ENCODE measurements at places on chromosomes 3 and 15.

DNA sequence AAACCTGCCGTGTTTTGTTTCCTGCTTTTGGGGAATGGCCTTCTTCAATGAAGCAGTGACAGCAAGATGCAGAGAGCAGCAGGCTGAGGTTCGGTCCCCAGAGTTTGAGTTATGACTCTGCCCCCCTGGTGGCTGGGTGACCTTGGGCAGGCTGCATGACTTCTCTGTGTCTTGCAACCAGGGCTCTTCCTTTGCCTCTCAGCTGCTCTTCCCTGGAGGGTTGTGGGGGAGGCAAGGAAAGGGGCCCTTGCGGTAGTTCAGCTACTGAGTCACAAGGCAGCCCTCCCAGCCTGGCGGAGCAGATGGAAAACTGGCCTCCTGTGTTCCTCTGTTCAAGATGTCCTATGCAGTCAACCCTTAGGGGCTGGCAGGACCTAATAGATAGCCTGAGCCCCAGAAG lies 17.1 kb downstream of the CTXND1 start:
- DNase-seq = peak; percentile 36

GRCh38 chr3:186882881-186883685 lies 40.6 kb downstream of the ADIPOQ start:
- DNase-seq = peak; percentile 89

- DNase-seq = no peak
These were observed 203.8 kb upstream of the SEMA6D start for GRCh38 chr15:47513471-47513870.

DNA sequence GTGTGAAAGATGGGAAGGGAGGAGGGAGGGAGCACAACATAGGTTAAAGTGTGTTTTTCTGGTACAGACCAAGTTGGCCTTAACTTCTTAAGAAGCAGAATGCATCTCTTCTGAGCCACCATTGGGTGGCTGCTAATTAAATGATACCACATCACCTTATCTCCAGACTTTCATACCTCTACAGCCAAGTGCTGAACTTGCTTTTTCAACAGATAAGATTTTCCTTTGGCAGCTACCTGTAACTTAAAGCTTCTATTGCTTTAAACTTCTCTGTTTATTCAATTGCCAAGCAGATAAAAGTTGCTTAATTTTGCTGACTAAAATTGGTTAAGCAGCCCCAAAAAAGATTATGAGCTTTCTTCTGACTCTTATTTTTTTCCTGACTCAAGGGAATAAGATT lies 292.4 kb upstream of the SGO1 start:
- DNase-seq = no peak

DNA sequence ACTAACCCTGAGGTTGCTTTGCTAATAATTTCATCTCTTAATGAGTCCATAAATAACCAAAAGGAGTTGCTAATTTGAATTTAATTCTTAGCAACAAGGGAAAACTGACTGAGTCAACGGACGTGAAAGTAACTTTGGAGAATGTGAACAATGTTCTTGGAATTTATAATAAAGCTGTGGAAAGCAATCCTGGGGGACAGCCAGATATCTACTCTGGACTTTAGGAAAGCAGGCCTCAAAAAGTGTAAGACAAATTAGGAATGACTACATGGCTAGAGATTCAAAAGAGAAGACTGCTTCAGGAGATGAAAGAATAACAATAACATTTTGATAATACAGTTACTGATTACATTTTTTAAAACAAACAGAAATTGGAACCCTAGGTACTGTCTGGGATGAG lies 318.4 kb upstream of the COL8A1 start:
- no peak for DNase-seq

Measured in inflammatory macrophage treated with lipopolysaccharide for 4 hours (primary cell).